ENCODE measurements at places on chromosomes 6 and 20.

DNA sequence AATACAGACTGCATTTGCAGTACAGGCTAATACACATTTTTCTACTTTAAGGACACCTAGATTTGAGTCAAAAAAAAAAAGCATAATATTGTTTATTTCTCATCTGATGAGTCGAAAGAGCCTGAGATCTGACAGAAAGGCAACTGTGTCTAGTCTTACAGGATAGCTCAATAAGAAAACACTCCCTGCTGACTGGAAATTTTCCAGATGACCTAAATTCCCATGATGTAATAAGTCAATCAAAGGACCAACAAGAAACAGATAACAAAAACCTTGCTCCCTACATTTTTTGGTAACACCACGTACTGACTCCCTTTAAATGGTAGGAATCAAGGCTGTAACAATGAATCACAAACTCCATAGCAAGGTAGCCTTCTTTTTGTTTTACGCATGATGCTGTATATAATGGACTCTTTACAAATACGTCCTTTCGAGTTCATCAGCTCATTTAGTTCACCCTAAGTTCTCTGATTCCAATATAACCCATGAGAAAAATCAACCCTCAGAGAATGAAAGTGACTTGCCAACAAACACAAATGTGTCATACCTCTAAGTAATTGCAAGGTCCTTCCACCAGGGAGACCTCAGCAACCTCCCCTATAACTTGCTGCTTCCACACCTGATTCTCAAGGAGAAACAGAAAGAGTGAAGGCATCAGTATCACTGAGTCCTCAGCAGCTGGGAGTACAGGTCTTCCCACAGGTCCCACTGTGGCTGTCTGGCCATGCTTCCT lies 12.1 kb downstream of the TBX18 start:
- no peak for DNase-seq

DNA sequence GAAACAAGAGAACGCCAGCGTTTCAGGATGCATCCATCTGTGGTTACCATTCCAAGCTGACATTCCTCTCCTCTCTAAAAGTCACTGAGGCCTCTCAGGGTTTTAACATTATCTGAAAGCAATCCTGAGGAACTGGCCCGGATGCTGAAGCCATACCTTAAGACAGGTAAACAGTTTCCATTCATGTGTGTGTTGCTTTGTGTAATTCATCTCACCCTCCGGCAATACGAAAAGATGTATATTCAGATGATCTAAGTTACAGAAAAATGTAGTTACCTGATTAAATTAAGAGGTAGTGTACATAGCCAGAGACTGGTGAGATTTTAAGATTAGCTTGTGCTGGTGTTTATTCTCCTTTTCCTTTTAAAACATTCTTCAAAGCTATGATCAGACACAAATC lies 68.4 kb upstream of the BACH2 start:
- no peak for DNase-seq

GRCh38 chr20:51653226-51653625 lies 110.7 kb upstream of the NFATC2 start:
- no peak for DNase-seq

DNA sequence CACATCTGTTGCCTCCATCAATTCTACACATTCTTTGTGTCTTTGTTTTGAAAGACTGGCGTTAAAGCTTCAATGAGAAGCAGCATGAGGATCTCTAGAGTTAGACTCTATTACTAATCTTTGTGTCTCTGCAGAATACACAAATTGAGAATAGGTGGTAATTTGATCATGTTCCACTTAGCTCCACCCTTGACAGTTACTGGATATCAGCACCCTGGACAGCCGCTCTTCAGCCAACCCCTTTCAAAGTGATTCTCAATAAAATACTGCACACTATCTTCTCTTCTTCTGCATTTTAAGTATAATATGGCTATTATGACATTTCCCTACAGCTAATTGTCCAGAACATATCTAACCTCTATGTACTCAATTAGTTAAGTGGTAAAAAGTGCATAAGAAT lies 54.3 kb upstream of the CNR1 start:
- no peak for DNase-seq

DNA sequence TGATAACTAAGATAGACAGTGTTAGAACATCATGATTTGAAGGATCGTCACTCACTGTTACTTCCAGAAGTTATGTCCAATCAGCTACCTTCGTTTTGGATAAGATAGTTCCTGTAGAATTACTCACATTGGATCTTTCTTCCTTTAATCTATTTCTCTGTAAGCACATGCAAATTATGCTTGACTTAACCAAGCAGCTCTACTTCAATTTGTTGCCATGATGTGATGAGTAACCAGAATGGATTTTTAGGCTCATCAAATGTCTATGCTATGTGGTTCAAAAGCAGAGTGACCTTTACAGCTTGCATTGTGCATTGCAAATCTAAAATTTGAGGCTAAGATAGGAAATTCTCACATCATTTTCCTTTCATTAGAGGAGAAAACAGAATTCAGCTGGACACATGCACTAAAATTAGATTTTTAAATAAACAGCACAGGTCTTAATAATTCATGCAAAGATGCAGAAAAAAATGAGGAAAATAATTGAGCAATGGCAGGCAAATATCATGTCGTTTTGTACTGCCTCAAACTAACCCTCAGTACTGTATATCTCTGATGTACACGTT lies 76.7 kb upstream of the ZFP64 start:
- DNase-seq, result no peak

- no peak for DNase-seq
These were observed 319.8 kb upstream of the PLCB4 start for GRCh38 chr20:8749101-8749500.

DNA sequence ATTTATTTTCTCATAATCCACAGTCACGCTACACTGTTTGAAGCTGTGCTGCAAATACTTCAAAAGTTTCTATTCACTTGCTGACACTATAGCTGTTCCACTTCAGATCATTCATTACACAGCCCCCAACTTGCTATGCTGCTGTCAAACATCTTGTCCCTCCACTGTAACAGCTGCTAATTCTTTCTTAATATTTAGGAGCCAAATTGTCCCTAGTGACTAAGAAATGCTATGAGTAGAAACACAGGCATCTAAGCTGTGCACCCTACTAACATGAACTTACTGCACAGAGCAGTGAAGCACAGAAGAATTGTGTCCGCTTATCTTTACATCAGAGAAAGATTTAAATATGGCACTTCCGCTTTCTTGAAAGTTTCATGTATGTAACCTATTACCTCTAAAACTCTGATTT lies 91.3 kb downstream of the PDE10A start:
- DNase-seq, result no peak

- no peak for DNase-seq
These were observed 147.2 kb upstream of the GGTLC1 start for GRCh38 chr20:24135781-24136180.

GRCh38 chr20:47406849-47407682 lies 50.6 kb upstream of the ZMYND8 start:
- no peak for DNase-seq

- no peak for DNase-seq
These were observed 39.4 kb downstream of the MAP7 start for GRCh38 chr6:136510782-136511181.

DNA sequence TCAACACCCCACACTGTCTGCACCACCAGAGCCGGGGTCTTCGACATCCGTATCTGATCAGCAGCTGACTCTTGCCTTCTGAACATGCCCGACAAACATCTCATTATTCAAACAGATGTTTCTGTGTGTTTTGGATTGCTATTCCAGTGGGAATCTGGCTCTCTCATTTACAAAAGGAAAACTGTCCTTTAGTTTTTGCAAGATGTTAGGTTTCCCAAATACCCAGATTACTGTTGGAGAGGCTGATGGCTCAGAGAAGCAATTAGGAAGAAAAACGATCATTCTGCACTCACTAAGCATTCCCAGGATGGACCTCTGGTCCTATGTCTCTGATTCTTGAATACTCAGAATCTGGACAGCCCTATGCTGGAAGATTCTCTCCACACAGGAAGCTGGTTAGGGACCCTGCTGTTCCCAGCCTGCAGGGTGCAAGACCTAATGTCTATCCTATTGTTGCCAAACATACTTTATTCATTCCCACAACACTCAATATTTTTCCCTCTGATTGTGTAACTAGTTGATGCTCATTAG lies 532.9 kb downstream of the CDH26 start:
- DNase-seq, result no peak

- DNase-seq, result no peak
These were observed 311.1 kb downstream of the MMUT start for GRCh38 chr6:49151957-49152356.

DNA sequence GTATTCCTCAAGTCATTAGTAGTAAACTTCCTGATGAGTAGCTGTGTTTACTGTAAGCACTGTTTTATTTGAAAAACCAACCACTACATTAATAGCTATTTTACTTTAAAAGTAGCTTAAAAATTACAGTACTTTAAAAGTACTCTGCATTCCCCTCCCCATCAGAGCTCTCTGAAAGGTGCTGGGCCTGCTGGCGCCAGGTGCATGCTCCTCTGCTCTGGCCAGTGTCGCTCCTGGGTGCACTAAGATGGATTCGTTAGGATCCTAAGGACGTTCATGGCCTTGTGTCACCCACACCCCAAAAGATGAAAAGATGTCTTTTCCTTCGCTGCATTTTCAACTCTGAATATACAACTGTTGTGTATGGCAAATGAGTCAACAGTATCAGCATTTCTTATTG lies 43.9 kb upstream of the KIF25 start:
- DNase-seq, result no peak

GRCh38 chr6:320351-321157 lies 28.3 kb downstream of the DUSP22 start:
- DNase-seq, result no peak

GRCh38 chr6:133501675-133502270 lies 260.6 kb downstream of the EYA4 start:
- DNase-seq, result no peak

DNA sequence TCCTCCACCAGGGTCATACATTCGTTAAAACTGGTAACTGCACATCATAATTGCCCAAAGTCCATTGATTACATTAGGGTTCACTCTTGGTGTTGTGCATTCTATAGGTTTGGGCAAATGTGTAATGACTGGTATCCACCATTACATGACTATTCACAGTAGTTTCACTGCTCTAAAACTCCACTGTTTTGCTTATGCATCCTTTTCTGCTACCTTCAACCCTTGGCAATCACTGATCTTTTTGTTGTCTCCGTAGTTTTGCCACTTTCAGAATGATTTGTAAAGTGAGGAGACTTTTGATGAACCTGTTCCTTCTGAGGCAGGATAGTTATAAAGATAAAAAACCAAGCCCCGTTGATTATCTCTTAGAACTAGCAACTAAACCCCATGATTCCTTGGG lies 187.3 kb upstream of the MCHR2 start:
- DNase-seq, result no peak

DNA sequence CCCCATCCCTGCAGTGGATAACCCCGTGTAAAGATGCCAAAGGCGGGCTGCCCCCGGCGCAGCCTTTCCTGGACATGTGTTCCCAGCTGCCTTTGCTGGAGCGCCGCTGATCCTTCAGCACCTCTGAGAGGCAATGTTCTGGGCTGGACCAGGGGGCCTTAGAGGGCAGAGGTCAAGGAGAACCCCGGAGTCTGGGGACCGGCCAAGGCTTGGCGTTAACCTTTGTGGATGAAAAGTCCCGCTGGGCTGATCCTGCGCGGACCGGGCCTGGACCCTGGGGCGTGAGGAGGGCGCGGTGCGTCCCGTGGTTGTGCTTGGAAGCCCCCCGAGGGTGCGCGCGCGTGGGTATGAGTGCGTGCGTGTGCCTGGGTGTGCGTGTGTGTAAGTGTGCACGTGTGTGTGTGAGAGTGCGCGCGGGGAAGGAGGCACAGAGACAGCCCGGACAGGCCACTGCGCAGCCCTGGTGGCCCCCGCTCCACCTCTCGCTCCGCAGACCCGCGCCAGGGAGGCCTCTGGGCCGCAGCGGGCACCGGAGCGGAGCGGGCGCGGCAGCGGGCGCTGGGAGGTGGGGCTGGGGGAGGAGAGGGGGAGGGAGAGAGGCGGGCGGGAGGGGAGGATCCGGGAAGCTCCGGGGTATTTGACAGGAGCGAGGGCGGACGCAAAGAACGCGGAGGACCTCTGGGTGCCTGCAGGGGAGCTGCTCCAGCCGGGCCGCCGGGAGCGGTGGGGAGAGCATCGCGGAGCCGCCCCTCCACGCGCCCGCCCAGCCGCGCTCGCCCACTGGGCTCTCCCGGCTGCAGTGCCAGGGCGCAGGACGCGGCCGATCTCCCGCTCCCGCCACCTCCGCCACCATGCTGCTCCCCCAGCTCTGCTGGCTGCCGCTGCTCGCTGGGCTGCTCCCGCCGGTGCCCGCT lies at the start of gene SMOC2:
Gene SMOC2 (plus strand): TSS at position 665 of the 914 bp plus-strand sequence. CDS start 187 bp downstream, at position 852.
- peak; percentile 58 for DNase-seq

DNA sequence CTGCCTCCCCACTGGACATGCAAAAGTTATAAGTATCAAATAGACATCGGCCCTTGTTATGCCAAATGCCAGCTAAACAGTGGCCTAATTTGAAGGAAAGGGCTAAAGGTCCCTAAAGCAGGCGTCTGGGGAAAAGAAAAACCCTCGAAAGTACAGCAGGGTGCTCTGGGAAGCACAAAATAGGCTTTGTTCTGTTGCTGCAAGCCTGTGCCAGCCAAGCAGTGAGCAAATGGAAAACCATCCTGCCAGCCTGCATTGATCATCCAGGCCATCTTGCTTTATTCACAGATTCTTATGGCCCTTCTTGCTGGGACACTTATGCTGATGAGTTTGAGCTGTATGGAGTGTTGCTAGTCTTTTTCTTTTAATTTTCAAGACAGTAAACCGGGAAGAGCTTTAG lies 62.2 kb upstream of the PLEKHG1 start:
- DNase-seq, result no peak

GRCh38 chr6:133887156-133887879 lies 1.6 kb upstream of the TCF21 start:
- DNase-seq, result no peak

DNA sequence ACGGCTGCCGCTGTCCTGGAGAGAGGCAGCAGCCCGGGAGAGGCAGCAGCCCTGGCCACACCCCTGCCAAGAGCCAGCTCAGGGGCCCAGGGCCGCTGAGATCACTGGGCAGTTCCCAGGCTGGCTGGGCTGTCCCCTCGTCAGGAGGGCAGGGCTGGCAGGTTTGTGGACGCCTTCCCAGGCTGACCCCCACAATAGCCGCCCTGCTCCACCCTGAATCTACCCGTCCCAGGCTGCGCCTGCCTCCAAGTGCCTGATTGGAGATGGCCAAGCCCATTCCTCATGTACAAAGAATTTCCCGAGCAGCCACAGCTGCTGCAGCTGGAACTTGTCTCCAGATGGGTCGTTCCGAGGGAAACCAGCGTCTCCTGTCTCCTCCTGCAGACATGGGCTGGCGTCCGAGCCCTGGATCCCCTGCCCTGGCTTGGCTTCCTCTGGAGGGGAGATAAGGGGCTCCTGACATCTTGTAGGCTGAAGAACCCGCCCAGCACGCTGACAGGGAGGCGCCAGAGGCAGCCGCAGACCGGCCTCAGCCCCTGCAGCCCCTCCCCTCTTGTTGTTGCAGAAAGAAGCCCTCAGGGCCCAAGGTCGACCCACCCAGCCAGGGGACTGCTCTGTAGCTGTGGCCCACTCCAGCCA lies 9.4 kb upstream of the GATA5 start:
- peak; percentile 27 for DNase-seq

DNA sequence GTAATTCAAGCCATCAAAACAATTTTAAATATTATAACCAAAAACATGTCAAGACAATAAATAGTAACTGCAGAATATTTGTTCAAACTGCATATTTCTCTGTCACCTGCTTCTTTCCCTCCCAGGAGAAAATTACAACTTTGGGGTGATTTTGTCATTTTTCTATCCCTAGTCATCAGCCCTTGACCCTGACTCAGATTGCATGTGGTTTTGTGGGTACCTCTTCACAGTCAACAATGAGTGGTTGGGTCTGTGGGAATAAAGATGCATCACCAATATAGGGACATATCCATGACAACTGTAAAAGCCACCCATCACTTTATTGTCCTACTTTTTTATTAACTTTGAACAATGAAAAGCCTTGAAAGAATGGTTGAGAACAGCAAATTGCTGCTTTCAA lies 7.3 kb downstream of the COL10A1 start:
- DNase-seq, result no peak
